Mesenchymal stem cell (in vitro differentiated cells and primary cell): ENCODE measurements at places on chromosomes 7 and 10.

GRCh38 chr10:78175444-78176015, 141.9 kb downstream of the RPS24 start:
- DNase-seq: no peak

- DNase-seq: no peak
These were observed 19.4 kb downstream of the GSTO2 start for GRCh38 chr10:104288355-104288754.

- DNase-seq: peak; percentile 34
These were observed 15.7 kb upstream of the ARMC3 start for GRCh38 chr10:22911889-22912762.

- DNase-seq: no peak
These were observed 4.1 kb downstream of the NEUROD6 start for GRCh38 chr7:31336202-31337001.

- DNase-seq: no peak
These were observed 19.2 kb downstream of the KCP start for GRCh38 chr7:128891110-128891941.

DNA sequence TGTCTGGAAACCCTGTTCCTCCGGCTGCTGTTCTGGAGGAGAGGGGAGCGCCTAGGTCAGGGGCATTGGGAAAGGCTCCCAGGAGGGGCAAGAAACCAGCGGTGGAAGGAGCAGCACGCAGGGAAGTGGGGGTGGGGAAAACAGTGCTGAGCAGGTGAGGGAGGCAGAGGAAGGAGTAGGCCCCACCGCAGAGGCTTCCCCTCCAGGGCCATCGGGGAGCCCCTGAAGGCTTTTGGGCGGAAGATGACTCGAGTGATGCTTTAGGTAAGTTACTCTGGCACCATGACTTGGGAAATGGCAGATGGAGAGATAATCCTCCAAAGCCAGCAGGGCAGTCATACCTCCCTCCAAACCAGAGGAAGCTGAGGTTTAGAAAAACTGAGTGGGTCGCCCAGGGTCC, 106.5 kb upstream of the ANLN start:
- DNase-seq: no peak

GRCh38 chr7:75849573-75849972, 29.3 kb upstream of the RHBDD2 start:
- no peak for DNase-seq

GRCh38 chr7:151399906-151400305, 9.9 kb downstream of the WDR86 start:
- DNase-seq: no peak

DNA sequence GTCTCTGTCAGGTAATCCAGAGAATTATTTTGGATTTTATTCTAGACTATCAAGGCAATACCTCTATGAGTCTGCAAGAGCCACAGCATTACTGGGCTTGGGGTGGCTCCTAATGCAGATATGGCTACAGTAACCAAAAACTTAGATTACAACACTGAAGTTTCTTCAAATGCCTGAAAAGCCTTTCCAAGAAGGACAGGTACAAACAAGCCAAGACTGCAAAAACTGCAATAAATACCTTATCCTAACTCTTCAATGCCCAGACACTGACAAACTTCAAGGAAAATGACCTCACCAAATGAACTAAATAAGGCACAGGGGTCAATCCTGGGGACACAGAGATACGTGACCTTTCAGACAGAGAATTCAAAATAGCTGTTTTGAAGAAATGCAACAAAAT, 82.0 kb downstream of the TES start:
- DNase-seq: no peak

- no peak for DNase-seq
These were observed 13.9 kb downstream of the CHAT start for GRCh38 chr10:49627644-49628247.

DNA sequence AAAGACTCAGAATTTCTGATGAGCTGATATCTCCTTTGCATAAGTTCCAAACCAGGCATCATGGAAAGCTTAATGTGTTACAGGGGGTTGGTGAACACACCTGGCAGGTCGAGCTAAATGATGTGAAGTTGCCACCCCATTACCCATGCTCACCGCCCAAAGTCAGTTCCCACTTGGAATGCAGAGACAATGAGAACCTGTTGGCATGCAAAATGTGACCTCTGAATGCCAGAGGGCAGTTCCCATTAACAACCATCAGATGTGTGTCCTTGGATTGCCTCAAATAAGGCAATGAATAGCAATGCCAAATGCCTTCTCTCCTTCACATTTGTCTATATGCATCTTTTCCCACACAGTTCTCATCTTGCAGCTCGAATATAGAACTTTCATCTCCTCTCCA, 190.7 kb downstream of the CDCA7L start:
- no peak for DNase-seq

- DNase-seq: peak; percentile 24
These were observed 212.1 kb downstream of the VTI1A start for GRCh38 chr10:112658900-112659638.

- no peak for DNase-seq
These were observed 95.3 kb upstream of the RET start for GRCh38 chr10:42981358-42982236.

DNA sequence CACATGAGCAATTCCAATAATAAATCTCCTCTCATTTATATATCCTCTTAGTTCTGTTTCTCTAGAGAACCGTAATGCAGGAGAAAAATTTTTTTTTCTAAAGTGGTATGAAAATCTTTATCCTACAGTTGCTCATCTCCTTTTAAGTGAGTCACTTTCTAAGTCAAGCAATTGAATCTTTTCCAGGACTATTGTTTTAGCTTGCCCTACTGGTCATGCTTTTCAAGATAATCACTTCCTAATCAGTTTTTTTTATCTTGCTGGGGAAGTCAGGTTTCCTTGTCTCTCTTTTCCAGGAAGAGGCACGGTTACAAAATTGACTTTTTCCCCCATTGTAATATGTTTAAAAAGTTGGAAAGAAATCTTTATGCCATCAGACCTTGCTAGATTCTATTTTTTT, 44.0 kb downstream of the INPP5F start:
- DNase-seq: peak; percentile 40

DNA sequence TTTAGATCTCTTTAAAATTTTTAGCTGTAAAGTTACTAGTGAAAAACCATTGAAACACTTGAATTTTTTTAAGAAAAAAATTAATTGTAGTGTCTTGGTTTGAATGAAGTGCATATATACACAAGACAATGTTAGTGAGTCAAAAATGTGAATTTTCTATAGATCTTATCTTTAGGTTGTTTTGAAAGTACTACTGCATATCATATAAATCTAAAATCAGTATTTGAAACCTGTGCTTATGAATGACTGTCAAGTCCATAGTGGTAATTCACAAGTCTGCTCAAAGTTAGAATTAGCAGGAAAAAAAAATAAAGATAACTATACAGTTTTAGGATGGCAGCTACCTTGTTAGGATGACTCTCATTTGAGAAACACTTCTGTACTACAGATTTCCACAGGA, 25.0 kb downstream of the TES start:
- no peak for DNase-seq

DNA sequence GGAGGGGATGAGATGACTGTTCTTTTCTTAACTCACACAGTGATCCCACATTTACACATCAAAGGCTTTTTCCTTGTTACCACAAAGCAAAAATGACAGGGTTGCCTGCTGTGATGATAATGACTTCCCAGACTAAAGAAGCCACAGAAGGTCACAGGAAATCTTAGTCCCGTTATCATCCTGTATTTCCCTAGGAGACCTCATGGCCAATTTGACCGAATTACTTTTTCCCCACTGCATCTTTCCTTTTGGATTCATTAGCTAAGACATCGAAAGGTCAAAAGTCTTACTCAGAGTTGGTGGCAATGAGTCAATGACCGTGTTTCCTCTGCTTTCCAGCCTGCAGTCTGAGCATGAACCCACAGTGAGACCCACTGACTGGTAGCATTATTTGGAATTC, 130.1 kb upstream of the INHBA start:
- DNase-seq: peak; percentile 15

DNA sequence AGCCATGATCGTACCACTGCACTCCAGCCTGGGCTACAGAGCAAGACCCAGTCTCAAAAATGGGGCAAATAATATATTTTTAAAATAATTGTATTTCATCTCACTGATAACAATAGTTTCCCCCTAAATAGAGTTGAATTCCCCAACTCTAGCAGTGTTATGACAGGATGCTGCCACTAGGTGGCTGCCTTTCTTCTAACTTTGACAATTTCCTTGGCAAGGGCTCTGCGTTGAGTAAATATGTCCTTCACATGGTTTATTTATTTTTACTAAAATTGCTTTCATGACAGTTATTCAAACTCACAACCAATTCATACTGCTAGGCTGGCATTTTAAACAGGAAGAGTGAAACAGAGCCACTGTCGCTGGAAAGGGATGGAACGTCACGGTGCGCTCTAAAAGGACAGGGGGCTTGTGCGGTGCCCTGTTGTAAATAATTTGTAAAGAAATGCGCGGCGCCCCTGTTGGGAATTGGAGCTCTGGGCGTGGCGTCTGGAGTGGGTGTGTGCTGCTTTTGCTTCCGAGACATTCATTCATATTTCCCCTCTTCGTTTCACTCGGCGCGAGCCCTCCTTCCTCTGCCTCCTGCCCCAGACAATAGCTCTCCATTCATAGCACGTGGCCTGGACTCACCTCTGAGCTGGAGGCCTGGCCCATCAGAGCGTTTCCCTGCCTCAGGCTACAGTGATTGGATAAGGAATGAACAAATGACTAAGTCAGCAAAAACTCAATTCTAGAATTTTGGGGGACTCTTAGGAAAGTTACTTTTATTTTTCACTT, 20.5 kb upstream of the PITRM1 start:
- peak; percentile 65 for DNase-seq

DNA sequence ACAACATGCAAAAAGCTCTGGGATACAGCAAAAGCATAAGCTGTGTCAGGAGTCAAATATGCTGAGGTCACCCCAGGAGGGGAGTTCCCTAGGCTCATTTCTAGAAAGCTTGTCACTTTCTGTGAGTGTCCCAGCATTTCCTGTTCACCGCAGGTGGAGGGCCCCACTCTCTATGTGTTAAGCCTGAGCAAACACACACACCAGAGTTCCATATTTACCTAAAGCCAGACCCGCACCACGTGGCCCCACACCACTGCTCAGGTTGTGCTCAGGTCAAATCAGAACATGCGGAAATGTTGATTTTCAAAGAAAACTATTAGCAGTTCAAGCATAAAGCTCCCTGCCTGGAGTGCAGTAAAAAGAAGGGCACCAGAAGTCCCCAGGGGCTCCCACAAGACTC, 259.6 kb upstream of the PPP2R2D start:
- no peak for DNase-seq

GRCh38 chr7:153550173-153550572, 502.0 kb upstream of the DPP6 start:
- no peak for DNase-seq

- DNase-seq: no peak
These were observed 81.9 kb downstream of the CHRM2 start for GRCh38 chr7:136950331-136950730.

DNA sequence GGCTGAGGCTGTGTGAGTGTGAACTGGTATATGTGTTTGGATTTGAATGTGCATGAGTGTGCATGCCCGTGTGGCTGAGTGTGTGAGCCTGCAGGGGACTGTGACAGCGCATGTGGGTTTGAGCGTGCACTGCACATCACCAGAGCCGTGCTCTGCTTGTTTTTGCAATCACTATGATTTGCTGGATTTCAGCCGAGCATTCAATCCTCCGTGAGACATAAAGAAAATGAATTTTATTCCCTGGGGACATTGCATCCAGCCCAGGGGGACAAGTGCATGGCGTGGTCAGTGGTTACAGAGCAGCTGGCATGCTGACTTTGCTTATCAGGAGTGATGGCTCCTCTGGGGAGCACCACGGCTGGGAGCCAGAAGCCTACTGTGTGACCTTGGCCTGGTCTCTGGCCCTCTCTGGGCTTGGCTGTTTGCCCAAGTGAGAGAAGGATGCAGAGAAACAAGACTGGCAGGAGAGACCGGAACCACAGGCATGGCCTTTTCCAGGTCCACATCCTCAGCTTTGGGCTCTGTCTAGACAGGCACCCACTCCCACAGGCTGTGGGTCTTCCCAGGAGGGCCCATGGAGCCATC, 160.2 kb upstream of the UNC5B start:
- no peak for DNase-seq

- peak; percentile 86 for DNase-seq
These were observed 586.3 kb upstream of the ANKRD30A start for GRCh38 chr10:36538953-36539586.

- no peak for DNase-seq
These were observed 217.8 kb downstream of the DNAJB6 start for GRCh38 chr7:157554393-157555238.

DNA sequence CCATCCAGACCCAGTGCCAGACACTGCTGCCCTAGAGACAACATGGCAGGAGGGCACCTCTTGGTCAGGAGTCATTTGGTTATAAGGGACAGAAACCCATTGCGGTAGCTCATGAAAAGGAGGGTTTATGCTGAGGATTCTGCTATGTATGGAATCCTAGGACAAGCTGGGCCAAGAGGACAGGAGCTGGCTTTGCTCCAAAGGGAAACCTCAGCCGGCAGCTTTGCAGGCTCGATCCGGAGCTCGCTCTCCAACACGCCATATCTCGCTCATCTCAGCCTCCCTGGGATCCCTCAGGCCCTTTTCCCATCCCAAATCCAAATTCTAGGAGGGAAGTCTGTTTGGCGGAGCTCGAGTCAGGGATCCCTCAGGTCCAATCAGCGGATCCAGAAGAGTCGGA, 345.7 kb downstream of the GLRX3 start:
- no peak for DNase-seq

DNA sequence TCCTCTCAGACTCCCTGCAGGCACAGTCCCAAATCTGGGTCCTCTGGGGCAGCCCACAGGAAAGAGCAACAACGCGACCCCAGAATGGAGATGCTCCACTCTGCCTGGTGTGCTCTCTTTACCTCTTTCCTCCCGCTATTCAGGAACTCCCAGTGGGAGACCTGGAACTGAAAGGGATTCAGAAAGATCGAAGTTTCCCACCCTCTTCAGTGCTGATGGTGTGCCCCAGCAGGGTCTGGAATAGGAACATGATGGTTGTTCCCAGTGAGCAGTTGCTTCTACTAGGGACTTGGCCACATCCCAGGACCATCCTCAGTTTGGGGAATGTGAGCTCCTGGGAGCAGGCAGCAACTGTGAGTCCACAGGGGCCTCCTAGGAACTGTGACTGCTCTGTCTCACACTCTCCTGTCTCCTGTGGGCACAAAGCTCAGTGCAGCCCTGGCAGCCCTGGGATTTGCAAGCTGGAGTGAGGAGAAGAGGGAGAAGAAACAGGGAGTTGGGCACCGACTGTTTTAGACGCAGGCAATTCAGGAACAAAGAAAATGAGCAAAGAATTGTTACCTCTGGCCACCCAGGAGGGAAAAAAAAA, 17.9 kb downstream of the OR6V1 start:
- no peak for DNase-seq

GRCh38 chr7:134374791-134375190, 58.1 kb upstream of the SLC35B4 start:
- DNase-seq: no peak
